ENCODE measurements at places on chromosomes 6 and 20. TPM values are rescaled to one million over a fixed set of nuclear protein-coding genes. Genes with fewer than 3 reads are reported as not detected.

GRCh38 chr20:48159145-48160008 lies 374.1 kb upstream of the SULF2 start:
- no peaks in the 10 kb centered on the region for H3K4me1 ChIP-seq
- no peak for DNase-seq
- no peaks in the 10 kb centered on the region for H3K36me3 ChIP-seq
- no peak overlapping the region for H3K4me3 ChIP-seq
- H3K27ac ChIP-seq: no peak overlapping the region
- no peaks in the 10 kb centered on the region for H3K27me3 ChIP-seq

DNA sequence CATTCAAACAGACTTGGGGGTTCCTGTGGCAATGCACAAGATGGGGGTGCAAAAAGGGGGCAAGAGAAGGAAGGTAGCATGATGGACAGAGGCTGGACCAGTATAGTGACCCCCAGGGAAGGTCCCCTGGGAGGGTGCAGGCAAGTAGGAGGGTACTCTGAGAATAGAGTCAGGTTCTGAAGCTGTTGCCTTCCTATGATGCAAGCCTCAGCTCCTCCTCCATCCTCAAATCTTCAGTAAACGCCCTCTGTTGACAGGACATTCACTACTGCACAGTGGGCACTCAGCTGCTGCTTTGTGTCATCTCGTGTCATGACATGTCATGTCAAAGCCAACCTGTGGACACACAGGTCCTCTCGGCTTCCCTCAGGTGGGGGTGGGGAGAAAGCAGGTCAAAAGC lies 5.8 kb upstream of the SDCBP2 start:
- H3K4me1 ChIP-seq: peaks cover 6% of the 10 kb centered on the region
- H3K27ac ChIP-seq: no peak overlapping the region
- H3K36me3 ChIP-seq: peaks cover 4% of the 10 kb centered on the region
- H3K4me3 ChIP-seq: no peak overlapping the region
- no peaks in the 10 kb centered on the region for H3K27me3 ChIP-seq

GRCh38 chr20:2559279-2559626 lies 22.9 kb downstream of the TMC2 start:
- peaks cover 27% of the 10 kb centered on the region for H3K27me3 ChIP-seq
- DNase-seq: no peak
- H3K36me3 ChIP-seq: no peaks in the 10 kb centered on the region

DNA sequence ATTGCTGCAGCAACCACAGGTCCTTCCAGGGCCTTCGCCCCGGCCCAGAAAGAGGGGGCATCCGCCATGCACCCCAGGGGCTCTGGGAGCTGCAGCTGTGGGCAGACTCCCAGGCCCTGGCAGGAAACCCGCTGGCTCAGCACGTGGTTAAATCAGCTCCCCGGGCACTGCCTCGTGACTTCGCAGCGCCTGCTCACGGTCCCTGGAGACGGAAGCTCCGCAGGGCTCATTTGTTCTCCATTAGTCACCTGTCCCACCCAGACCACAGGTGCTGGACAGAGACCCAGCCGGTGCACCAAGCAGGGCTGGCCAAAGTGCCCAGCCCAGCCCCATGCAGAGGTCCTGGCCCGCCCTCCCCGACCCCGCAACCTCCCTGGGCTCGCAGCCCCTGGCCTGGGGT lies 14.7 kb downstream of the KCNQ2 start:
- H3K27me3 ChIP-seq: peaks cover 9% of the 10 kb centered on the region
- H3K27ac ChIP-seq: no peak overlapping the region
- H3K36me3 ChIP-seq: no peaks in the 10 kb centered on the region
- no peak overlapping the region for H3K4me3 ChIP-seq
- no peak for DNase-seq

- H3K4me1 ChIP-seq: peaks cover 13% of the 10 kb centered on the region
- no peaks in the 10 kb centered on the region for H3K27me3 ChIP-seq
- no peak overlapping the region for H3K27ac ChIP-seq
- H3K4me3 ChIP-seq: no peak overlapping the region
- H3K36me3 ChIP-seq: no peaks in the 10 kb centered on the region
- no peak for DNase-seq
Observed at GRCh38 chr6:16163535-16164300, 34.8 kb downstream of the MYLIP start.

DNA sequence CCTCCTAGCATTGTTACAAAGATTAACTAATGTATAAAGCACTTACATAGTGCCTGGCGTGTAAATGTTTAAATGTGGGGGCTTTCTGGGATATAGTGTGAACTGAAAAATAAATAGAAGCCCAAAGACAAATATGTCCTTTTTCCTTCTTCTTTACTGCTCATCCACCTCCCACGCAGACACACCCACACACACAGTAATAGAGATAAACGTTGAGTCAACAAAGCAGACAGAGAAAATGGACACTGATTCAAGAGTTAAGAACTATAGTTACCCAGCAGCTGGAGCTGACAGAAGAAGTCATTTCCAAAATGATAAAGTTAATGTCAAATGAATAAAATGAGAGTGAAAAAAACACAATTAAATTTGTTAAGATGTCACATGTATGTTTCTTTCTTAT lies 68.3 kb downstream of the FHL5 start:
- H3K4me3 ChIP-seq: no peak overlapping the region
- H3K36me3 ChIP-seq: no peaks in the 10 kb centered on the region
- no peak overlapping the region for H3K27ac ChIP-seq
- no peak for DNase-seq
- no peaks in the 10 kb centered on the region for H3K4me1 ChIP-seq

DNA sequence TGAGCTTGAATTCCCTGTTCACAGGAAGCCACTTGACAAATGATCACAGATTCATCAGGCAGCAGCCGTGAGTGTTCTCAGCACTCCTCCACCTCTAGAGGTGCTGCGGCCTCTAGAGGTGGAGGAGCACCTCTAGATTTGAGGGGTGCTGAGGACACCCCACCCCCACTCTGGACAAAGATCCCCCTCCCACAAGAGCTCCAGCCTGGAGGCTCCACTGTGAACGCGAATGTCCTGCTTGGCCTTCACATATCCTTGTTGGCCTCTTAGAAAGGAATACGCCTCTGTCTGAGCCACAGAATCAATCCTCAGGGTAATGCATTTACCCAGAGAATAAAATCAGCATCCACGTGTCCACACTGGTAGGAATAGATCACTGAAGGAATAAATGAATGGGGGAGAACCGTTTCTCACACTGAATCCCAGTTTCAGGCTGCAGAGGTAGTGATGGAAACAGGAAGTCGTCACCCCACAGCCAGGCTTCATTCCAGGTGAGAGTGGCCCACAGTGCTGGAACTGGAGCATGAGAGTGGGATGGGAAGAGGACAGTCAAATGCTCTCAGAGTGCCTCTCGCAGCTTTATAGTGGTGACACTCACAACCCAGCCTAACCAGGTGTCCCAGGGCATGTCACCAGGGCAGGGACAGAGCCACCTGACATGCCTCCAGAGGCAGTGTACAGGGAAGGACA lies 16.6 kb downstream of the NPEPL1 start:
- no peak overlapping the region for H3K4me3 ChIP-seq
- H3K27ac ChIP-seq: no peak overlapping the region
- H3K36me3 ChIP-seq: peaks cover 3% of the 10 kb centered on the region
- H3K4me1 ChIP-seq: no peaks in the 10 kb centered on the region
- no peaks in the 10 kb centered on the region for H3K27me3 ChIP-seq

DNA sequence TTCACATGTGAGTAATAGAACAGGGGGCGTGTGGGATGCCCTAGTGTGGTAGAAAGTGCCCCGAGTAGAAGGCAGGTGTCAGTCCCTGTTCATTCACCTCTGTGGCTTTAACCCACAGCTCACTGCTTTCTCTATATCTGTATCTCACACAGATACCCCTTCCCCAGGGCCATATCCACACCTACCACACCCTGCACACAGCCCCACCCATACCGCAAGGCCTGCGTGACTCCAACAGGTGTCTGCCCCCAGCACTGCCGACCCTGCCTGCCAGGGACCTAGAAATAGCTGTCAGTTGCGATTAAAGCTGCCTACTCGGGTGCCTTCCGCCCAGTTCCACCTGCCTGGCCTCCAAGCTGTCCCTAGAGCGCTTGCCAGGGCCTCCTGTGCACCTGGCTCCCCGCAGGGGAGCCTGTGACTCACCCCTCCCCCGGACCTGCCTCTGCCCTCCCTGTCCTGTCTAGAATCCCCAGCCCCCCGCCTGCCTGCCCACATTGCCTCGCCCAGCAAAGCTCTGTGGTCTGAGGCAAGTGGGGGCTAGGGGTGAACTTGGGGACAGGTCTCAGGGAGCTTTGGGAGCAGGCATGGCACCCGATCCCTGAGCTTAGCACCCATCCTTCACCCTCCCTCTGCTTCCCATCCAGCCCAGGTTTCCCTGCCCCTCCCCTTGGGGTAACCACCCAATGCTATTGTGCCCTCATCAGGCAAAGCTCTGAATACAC lies 38.3 kb upstream of the ID1 start:
- H3K4me1 ChIP-seq: peaks cover 12% of the 10 kb centered on the region
- H3K36me3 ChIP-seq: peaks cover 32% of the 10 kb centered on the region
- no peak overlapping the region for H3K4me3 ChIP-seq
- DNase-seq: no peak
- H3K27me3 ChIP-seq: no peaks in the 10 kb centered on the region
- no peak overlapping the region for H3K27ac ChIP-seq

Gene COL20A1
- not detected for total RNA-seq

Gene IL20RA
- total RNA-seq: not detected

Gene CNR1
- total RNA-seq: not detected

Gene FAM83B
- total RNA-seq: not detected

Gene BEND6
- total RNA-seq: not detected

Data from natural killer cell (primary cell).